ENCODE measurements at places on chromosomes 3 and 15. TPM values are rescaled to one million over a fixed set of nuclear protein-coding genes. Genes with fewer than 3 reads are reported as not detected.

SCAANT1 gene
- total RNA-seq, result not detected

IL20RB gene
- total RNA-seq, result 1.6 TPM

MED12L gene
- 0.23 TPM for total RNA-seq

CD200R1 gene
- not detected for total RNA-seq

ZKSCAN7 gene
- total RNA-seq, result 1.9 TPM

KCTD6 gene
- total RNA-seq, result 7.4 TPM

C3orf85 gene
- not detected for total RNA-seq

LMCD1 gene
- total RNA-seq, result 14.5 TPM

DCBLD2 gene
- 77.3 TPM for total RNA-seq

MUC20 gene
- total RNA-seq, result 0.81 TPM

AEN gene
- total RNA-seq, result 35.6 TPM

LAMB2 gene
- total RNA-seq, result 374 TPM

NMNAT3 gene
- 0.60 TPM for total RNA-seq

ONECUT1 gene
- not detected for total RNA-seq

Measured in endothelial cell of umbilical vein (primary cell).